ENCODE measurements at places on chromosomes 2 and 18.

DNA sequence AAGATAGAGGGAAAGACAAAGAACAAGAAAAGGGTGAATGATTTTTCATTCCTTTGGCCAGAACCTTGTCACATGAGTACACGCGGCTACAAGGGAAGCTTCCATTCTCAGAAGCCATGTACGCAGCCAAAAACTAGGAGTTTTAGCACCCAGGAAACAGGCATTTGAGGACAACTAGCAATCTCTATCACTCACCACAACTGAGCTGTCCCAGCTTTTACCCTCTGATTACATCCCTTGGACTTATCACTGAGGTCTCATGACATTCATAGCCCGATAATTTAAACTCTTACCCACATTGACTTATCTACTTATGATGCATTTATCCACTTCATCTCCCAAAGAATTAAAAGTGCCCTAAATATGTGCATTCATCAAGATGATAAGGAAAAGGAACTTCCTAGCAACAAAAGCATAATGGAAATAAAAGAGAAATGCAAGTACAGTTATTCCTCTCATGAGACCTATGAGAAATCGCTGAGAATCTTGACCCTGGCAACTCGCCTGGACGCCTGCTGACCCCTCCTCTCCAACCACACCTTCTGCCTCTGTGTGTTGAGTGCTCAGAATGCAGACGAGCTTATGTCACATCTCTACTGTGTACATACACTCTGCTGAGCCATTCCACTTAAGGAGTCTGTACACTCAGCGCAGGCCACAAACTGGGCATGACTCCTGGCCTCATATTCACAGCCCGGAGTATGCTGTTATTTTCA lies 28.7 kb upstream of the MFSD6 start:
- no peak for DNase-seq

GRCh38 chr2:1850031-1850430 lies 105.7 kb upstream of the PXDN start:
- no peak for DNase-seq

DNA sequence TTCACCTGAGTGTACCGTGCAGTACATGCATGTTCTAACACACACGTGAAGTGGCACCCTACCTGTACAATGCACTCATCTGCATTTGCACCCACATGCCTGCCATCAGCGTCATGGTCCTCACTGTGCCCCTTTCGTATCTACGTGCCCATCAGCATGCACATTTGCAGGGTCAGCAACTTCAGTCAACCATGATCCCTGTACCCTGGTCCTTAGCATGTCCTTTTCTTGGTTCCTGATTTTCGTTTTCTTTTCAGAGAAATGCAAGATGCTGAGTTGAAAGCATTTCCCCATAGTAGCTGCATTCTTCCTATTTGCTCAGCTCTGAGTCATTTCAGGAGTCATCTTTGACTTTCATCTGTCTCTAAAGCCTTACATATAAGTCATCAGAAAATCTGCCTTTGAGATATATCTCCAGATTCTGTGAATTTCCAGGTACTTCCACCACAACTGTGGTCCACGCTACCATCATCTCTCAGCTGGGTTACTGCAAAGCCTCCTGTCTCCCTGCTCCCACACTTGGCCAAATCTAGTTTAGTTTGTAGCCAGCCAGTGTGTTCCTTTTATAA lies 14.7 kb upstream of the PUM2 start:
- DNase-seq, result no peak

- no peak for DNase-seq
Measured at GRCh38 chr18:50061876-50062517, 132.9 kb downstream of the MYO5B start.

DNA sequence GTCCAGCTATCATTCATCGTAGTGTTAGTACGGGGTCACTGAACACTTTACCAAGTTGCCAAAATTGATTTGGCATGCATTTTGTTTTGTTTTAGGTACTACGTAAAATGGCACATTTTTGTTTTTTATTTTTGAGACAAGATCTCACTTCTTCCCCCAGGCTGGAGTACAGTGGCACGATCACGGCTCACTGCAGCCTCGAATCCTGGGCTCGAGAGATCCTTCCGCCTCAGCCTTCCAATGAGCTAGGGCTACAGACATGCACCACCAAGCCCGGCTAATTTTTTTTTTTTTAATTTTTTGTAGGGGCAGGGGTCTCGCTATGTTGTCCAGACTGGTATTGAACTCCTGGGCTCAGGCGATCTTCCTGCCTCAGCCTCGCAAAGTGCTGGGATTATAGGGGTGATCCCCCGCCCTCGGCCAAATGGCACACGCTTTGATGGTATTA lies 786 bp downstream of the TAF1B start:
- DNase-seq, result no peak

DNA sequence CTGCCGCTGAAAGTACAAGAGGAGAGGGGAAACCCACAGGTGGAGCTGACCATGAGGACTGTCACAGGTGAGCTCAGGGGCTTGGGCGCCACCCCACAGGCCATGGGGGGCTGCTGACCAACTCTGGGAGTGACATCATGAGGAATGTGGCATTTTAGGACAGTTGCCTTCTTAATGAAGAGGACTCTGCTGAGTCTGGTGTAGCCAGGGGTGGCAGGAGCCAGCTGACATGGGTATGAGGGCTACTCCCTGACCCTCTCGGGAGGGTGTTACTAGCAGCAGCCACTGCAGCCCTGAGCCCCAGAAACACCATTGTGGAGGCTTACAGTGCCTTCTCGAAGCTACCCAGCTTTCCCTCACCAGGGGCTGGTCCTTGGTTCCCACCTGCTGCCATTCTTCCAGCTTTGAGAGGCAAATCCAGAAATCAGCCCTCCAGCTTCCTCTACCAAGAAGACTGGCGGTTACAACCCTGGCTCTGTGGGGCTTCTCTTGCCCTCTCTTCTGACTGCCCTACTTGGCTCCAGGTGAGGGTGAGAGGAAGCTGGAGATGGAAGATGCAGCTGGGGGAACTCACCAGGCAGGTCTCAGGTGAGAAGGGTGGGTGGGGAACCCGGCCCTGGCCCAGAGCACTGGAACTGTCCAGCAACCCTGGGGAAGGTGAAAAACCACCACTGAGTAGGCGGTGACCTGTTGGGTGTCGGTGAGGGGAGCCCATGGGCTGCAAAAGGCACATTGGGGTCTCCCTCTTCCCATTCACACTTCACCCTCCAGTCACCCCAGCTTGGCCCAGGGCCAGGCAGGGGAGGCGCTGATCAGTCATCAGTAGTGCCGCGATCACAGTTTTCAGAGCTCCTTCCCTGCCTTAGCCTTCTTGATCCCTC lies 98.5 kb downstream of the MCFD2 start:
- DNase-seq, result no peak

DNA sequence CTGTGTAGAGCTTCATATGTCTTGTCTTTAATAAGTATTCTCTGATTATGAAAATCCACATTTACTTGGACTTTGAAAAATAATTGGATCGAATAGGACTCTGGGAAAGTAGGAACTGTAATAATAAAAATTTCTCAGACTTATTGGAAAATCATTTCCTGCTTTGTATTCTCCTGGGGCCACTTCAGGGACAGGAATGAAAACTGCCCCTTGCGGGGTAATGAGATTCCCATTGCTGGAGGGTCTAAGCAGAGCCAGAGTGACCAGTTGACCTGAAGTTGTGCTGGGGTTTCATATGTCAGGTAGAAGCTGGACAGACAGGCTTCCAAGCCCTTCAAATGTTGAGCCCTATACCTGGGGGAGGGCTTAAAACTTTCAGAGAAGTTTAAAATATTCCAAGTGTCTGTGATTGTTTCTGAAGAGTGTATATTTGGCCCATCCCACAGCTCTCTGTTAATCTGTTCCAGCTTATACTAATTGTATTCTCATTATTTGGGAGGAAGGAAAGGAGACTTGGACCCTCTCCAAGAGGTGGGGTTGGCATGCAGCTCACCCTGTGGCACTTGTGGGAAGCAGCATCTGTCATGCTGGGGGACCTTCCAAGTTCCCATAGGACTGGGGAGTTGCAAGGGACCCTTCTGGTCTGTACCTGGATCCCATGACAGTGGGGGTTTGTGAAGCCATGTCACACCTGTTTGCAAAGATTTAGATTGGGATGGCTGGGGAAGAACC lies 268.7 kb upstream of the ATP5MC3 start:
- DNase-seq, result no peak

GRCh38 chr18:634551-635045 lies 22.9 kb upstream of the TYMS start:
- no peak for DNase-seq

- no peak for DNase-seq
Measured at GRCh38 chr2:182522972-182523473, 96.2 kb upstream of the PDE1A start.

DNA sequence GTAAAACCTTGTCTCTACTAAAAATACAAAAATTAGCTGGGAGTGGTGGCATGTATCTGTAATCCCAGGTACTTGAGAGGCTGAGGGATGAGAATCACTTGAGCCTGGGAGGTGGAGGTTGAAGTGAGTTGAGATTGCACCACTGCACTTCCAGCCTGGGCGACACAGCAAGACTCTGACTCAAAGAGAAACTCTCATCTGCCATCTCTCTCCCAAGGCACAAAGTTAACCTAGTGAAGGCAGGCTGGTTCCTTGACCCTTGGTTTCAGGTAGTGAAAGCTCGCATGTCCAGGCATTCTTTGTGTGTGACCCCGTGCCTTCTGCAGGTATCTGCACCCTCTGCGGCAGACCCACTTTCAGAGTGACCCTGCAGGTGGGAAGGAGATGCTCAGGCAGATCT lies 100.0 kb downstream of the WDSUB1 start:
- DNase-seq, result no peak

- peak; percentile 56 for DNase-seq
Measured at GRCh38 chr2:115083225-115083624, 640.8 kb downstream of the DPP10 start.

DNA sequence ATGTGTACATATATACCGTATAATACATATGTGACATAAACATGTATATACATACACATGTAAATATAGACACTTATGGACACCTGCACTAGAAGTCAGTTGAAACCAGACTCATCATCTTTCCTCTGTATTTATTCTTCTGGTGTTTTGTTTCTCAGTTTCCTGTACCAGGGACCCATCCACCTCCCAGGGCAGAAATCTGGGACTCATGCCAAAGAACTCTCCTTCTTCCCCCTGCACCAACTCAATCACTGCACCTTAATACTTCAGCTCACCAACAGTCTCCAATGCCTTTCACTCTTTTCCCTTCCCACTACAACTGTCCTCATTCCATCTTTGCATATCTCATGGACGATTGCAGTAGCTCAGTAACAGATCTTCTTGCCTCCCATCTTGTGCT lies 428.0 kb downstream of the FBXO15 start:
- DNase-seq, result no peak

DNA sequence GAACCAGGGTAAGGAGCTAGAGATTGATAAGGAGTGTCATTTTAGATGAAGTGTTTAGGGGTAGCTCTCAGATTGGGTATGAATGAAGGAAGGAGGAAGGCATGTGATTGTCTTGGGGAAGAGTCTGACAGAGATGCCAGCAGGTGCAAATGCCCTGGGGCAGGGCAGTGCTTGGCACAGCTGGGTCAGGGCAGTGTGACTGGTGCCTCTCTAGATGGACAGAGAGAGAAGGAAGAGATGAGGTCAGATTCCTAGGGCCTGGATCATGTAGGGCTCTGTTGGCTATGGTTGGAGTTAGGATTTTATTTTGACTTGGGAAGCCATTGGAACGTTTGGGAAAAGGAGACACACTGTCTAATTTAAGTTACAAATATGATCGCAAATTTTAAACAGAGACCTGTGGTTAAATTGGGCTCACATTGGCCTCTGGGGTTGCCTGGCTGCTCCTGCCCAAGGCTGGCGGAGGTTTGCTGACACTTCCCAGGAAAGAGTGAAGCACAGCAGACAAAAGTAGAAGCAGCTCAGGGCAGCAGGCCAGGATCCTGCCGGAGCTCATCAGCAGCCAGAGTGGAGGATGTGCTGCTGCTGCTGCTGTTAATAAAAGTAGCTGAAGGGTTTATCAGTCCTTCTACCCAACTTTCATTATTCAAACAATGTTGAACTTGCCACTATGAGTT lies 32.7 kb upstream of the FHL2 start:
- DNase-seq, result no peak

- DNase-seq, result no peak
Measured at GRCh38 chr2:203719456-203720410, 13.3 kb downstream of the CD28 start.

- DNase-seq, result no peak
Measured at GRCh38 chr2:88372042-88372441, 80.5 kb downstream of the FOXI3 start.

DNA sequence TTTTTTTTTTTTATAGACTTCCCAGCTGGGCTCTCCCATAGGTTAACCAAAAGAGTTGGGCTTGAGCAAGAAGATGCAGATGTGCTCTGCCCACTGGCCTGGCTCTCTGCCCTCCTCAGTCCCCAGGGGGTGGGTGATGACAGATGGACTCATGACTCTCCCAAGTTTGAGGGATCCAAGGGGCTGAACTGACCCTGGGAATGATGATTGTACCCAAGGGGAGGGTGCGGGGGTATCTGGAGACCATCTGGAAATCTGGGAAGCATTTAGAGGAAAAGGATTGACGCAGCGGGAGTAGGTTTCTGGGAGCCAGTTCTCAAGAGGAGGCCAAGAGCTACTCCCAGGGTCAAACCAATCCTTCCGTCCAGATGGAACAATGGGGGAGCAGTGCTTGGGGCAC lies 330.8 kb downstream of the CYP26B1 start:
- no peak for DNase-seq

GRCh38 chr2:18435426-18436037 lies 124.9 kb downstream of the RDH14 start:
- peak; percentile 22 for DNase-seq

- no peak for DNase-seq
Measured at GRCh38 chr2:42969231-42970150, 177.1 kb upstream of the HAAO start.

DNA sequence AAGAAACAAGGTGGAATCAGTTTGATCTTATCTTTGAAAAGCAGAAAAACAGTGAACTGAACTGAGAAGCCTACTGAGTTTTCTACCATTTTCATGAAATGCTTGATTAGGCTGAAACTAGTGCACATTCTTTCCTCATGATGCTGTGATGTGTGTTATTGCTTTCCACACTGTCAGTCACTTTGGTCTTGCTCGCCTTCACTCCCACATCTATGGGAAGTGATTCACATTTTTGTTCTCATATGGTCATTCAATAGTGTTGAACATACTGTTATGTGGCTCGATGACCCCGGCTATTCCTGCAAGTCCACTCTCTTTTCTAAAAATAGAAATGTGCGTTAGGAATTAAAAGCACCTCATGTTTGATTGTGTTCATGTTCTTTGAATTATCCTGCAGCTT lies 129.7 kb downstream of the TGIF1 start:
- no peak for DNase-seq

DNA sequence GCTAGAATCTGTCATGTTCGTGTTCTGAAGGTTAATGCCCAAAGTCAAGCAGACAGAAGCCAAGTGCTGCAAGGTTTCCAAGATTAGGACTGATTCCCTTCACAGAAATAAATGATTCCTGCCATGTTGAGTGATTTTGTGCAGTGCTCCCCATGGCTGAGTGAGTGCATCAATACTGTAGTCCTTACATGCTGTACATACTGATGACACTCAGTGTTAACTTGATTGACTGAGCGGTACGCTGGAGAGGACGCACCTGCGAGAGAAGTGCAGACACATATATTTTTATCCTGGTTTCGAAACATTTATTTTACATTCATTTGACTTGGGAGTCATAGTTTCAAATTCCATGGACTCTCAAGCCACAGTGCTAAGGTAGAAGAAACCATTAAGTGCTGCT lies 92.0 kb downstream of the ASXL3 start:
- DNase-seq, result no peak

- no peak for DNase-seq
Measured at GRCh38 chr2:112293636-112294401, 18.4 kb downstream of the ZC3H6 start.

- DNase-seq, result no peak
Measured at GRCh38 chr2:205700331-205701132, 18.2 kb downstream of the NRP2 start.
